ENCODE measurements at places on chromosomes 7 and 10. TPM values are rescaled to one million over a fixed set of nuclear protein-coding genes. Genes with fewer than 3 reads are reported as not detected.

MRC1 gene
- total RNA-seq, result not detected

PIP gene
- total RNA-seq, result not detected

FKBP6 gene
- not detected for total RNA-seq

CALHM1 gene
- 0.47 TPM for total RNA-seq

DOCK1 gene
- total RNA-seq, result not detected

DIP2C gene
- 0.26 TPM for total RNA-seq

INHBA gene
- total RNA-seq, result not detected

SCART1 gene
- total RNA-seq, result 0.82 TPM

VPS26A gene
- 53.6 TPM for total RNA-seq

GDF10 gene
- total RNA-seq, result not detected

TBXAS1 gene
- 1.7 TPM for total RNA-seq

TFR2 gene
- total RNA-seq, result 18.6 TPM

PTTG1IP2 gene
- not detected for total RNA-seq

SAP25 gene
- 18.2 TPM for total RNA-seq

CLRN3 gene
- not detected for total RNA-seq

FRAT1 gene
- total RNA-seq, result 5.5 TPM

GATA3 gene
- total RNA-seq, result 83.4 TPM

SPOCK2 gene
- total RNA-seq, result 51.9 TPM

Data from activated CD8-positive, alpha-beta memory T cell treated with anti-CD3 and anti-CD28 coated beads, Interleukin-2, amount 10 ng/mL, durations not matched to agents 7 days and 5 days (primary cell).